Breast epithelium (tissue), 4 donors: ENCODE measurements at places on chromosomes 4 and X.

DNA sequence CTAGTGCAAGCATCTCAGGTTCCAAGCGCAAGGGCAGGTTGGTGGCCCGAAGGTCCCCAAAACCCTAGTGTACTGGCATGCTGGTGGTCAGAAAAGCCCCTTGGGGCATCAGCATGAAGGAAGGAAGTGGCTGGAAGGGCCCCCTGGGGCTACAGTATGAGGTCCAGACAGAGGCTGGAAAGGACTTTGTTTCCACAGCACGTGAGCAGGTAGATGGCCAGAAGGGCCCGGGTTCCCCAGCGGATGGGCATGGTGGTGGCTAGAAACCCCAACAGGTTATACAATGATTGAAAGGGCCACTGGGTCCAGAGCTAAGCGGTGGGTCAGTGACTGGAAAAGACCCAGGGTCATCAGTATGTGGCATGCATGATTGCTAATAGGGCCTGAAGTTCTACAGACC lies 34.7 kb upstream of the DCAF8L1 start:
- H3K4me3 ChIP-seq = no peak overlapping the region
- no peaks in the 10 kb centered on the region for H3K4me1 ChIP-seq
- no peak overlapping the region for H3K27ac ChIP-seq

- H3K4me1 ChIP-seq = no peaks in the 10 kb centered on the region
- no peaks in the 10 kb centered on the region for H3K27me3 ChIP-seq
- H3K36me3 ChIP-seq = no peaks in the 10 kb centered on the region
Observed at GRCh38 chr4:78613522-78614321, 62.2 kb downstream of the ANXA3 start.

- H3K36me3 ChIP-seq = no peaks in the 10 kb centered on the region
- H3K4me3 ChIP-seq = no peak overlapping the region
- H3K4me1 ChIP-seq = no peaks in the 10 kb centered on the region
- no peak for DNase-seq
- H3K27ac ChIP-seq = no peak overlapping the region
- no peaks in the 10 kb centered on the region for H3K27me3 ChIP-seq
Observed at GRCh38 chr4:112118742-112119352, 26.4 kb upstream of the FAM241A start.

- H3K27me3 ChIP-seq = peaks cover 78% of the 10 kb centered on the region
- H3K36me3 ChIP-seq = no peaks in the 10 kb centered on the region
- H3K4me1 ChIP-seq = no peaks in the 10 kb centered on the region
- H3K27ac ChIP-seq = no peak overlapping the region
- no peak overlapping the region for H3K4me3 ChIP-seq
- no peak for DNase-seq
Observed at GRCh38 chrX:153624196-153625091, 22.6 kb upstream of the DUSP9 start.

DNA sequence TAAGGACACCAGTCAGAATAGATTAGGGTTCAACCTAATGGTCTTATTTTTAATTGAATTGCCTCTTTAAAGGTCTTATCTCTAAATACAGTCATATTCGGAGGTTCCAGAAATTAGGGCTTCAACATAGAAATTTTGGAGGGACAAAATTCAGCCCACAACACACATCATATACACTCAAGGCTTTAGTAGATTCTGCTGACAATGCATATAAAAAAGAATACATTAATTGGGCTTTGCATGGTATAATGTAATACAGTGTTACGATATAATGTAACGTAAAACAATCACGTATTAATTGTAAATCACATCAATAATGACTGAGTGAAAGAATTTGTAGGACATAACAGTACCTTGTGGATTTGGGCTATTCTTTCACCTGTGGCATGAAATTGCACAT lies 787.8 kb downstream of the STIM2 start:
- H3K36me3 ChIP-seq = no peaks in the 10 kb centered on the region
- no peaks in the 10 kb centered on the region for H3K27me3 ChIP-seq

DNA sequence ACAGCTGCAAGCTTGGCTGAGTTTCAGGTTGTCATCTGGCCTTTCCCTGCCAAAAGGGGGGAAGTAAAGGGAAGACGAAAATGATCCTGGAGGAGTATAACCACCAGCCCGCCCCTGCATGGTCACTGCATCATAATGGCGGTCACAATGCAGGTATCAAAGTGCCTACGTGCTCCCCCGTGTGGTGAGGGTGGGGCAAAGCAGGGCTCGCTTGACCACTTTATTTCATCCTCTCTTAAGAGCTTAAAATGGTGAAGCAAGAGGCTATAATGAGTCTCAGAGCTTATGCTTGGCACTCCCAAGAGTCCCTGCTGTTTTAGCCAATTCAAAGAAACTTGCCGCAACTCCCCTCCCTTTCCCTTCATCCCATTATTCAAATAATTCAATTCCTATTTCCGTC lies 105.6 kb downstream of the APOOL start:
- no peaks in the 10 kb centered on the region for H3K36me3 ChIP-seq
- H3K27ac ChIP-seq = no peak overlapping the region
- H3K4me1 ChIP-seq = no peaks in the 10 kb centered on the region
- H3K27me3 ChIP-seq = no peaks in the 10 kb centered on the region
- no peak for DNase-seq

- no peaks in the 10 kb centered on the region for H3K36me3 ChIP-seq
- DNase-seq = no peak
- no peaks in the 10 kb centered on the region for H3K27me3 ChIP-seq
- H3K4me3 ChIP-seq = no peak overlapping the region
- H3K4me1 ChIP-seq = no peaks in the 10 kb centered on the region
- H3K27ac ChIP-seq = no peak overlapping the region
Observed at GRCh38 chr4:30833206-30833605, 113.0 kb downstream of the PCDH7 start.

GRCh38 chrX:41100200-41100599 lies 15.0 kb downstream of the USP9X start:
- H3K27me3 ChIP-seq = no peaks in the 10 kb centered on the region
- H3K36me3 ChIP-seq = no peaks in the 10 kb centered on the region
- no peak overlapping the region for H3K27ac ChIP-seq

GRCh38 chr4:14110407-14110806 lies 482.9 kb upstream of the BOD1L1 start:
- no peak overlapping the region for H3K27ac ChIP-seq
- H3K36me3 ChIP-seq = no peaks in the 10 kb centered on the region
- no peak overlapping the region for H3K4me3 ChIP-seq

DNA sequence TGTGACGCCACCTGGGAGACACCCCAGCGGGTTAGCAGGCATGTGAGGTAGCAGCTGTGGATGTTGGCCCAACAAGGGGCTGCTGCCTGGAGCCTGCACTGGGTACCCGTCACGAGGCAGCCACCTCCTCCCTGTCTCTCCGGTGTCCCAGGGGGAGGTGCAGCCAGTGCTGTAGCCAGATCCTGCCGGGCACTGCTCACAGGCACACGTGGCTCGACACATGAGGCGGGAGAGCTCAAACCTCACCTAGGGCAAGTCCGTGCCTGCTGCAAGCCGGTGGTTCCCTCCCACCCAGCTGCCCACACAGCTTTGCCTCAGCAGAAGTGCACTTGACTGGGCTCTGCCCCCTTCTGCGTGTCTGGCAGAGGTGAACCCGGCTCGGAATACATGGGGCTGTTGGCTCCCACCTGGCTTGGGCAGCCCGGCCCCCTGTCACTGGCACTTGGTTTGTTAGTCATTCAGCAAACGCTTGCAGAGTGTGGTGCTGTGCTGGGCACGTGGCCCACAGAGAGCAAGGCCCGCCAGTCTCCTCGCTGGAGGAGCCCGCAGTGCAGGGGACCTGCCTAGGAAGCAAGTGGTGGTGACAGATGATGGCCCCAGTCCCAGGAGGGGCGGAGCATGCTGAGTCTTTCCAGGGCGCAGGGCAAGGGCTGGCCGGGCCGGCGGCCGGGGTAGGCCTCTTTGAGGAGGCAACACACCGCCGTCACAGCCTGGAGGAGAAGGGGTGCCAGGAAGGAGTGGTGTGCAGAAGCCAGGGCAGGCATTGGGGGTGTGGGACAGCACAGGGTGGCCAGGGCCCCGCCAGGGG lies 10.1 kb upstream of the SH3TC1 start:
- peak overlapping the region; percentile 85 for H3K27ac ChIP-seq
- peaks cover 5% of the 10 kb centered on the region for H3K4me1 ChIP-seq
- H3K36me3 ChIP-seq = no peaks in the 10 kb centered on the region
- DNase-seq = no peak
- no peak overlapping the region for H3K4me3 ChIP-seq

- DNase-seq = no peak
- no peaks in the 10 kb centered on the region for H3K27me3 ChIP-seq
- no peaks in the 10 kb centered on the region for H3K36me3 ChIP-seq
- H3K4me1 ChIP-seq = no peaks in the 10 kb centered on the region
- no peak overlapping the region for H3K27ac ChIP-seq
Observed at GRCh38 chr4:59597536-59598329, 1602.4 kb upstream of the ADGRL3 start.

- H3K4me3 ChIP-seq = no peak overlapping the region
- H3K27ac ChIP-seq = no peak overlapping the region
- no peaks in the 10 kb centered on the region for H3K4me1 ChIP-seq
- H3K27me3 ChIP-seq = no peaks in the 10 kb centered on the region
- peaks cover 12% of the 10 kb centered on the region for H3K36me3 ChIP-seq
Observed at GRCh38 chrX:1419545-1420355, 27.8 kb upstream of the SLC25A6 start.

GRCh38 chr4:60345392-60345791 lies 854.7 kb upstream of the ADGRL3 start:
- no peak for DNase-seq
- no peak overlapping the region for H3K27ac ChIP-seq
- H3K4me3 ChIP-seq = no peak overlapping the region
- H3K27me3 ChIP-seq = no peaks in the 10 kb centered on the region
- no peaks in the 10 kb centered on the region for H3K4me1 ChIP-seq

DNA sequence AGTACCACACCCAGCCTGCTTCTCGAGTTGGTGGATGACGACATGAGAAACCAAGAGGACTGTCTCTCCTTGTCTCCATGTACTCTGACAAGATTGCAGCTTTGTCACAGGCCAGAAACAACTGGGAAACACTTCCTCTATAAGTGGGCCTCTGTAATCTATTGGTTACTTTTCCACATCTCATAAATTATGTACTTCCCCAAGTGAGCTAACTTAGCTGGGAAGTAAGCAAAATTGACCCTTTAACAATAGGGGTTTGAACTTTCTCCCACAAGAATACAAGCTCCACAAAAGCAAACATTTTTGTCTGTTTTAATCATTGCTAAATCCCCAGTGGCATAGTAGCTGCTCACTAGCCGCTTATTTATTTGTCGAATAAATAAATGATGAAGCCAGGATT lies 14.1 kb upstream of the USO1 start:
- H3K4me1 ChIP-seq = no peaks in the 10 kb centered on the region
- H3K27ac ChIP-seq = no peak overlapping the region
- H3K4me3 ChIP-seq = no peak overlapping the region
- H3K27me3 ChIP-seq = no peaks in the 10 kb centered on the region
- no peak for DNase-seq

DNA sequence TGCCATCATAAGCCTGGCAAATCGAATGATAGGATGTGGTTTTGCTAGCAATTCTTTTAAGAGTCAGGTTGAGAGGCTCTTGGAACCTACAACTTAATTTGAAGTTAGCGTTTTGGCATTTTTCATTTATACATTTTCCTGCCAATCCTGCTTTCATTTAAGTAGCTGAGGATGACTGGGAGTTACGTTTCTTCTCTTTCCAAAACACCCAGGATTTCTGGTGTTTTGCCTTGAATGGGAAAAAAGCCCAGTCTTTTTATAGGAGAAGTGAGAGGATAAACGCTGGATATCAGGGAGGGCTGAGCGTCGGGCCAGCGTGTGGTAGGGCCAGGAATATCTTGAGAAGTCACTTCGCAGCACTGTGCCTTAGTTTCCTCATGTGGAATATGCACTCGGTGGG lies 174.2 kb upstream of the HAND2 start:
- H3K4me3 ChIP-seq = no peak overlapping the region
- no peak for DNase-seq
- H3K36me3 ChIP-seq = no peaks in the 10 kb centered on the region
- no peak overlapping the region for H3K27ac ChIP-seq
- H3K27me3 ChIP-seq = no peaks in the 10 kb centered on the region

GRCh38 chrX:74902806-74903205 lies 22.4 kb downstream of the NEXMIF start:
- H3K27ac ChIP-seq = no peak overlapping the region
- H3K27me3 ChIP-seq = no peaks in the 10 kb centered on the region
- H3K36me3 ChIP-seq = no peaks in the 10 kb centered on the region
- no peaks in the 10 kb centered on the region for H3K4me1 ChIP-seq
- H3K4me3 ChIP-seq = no peak overlapping the region

DNA sequence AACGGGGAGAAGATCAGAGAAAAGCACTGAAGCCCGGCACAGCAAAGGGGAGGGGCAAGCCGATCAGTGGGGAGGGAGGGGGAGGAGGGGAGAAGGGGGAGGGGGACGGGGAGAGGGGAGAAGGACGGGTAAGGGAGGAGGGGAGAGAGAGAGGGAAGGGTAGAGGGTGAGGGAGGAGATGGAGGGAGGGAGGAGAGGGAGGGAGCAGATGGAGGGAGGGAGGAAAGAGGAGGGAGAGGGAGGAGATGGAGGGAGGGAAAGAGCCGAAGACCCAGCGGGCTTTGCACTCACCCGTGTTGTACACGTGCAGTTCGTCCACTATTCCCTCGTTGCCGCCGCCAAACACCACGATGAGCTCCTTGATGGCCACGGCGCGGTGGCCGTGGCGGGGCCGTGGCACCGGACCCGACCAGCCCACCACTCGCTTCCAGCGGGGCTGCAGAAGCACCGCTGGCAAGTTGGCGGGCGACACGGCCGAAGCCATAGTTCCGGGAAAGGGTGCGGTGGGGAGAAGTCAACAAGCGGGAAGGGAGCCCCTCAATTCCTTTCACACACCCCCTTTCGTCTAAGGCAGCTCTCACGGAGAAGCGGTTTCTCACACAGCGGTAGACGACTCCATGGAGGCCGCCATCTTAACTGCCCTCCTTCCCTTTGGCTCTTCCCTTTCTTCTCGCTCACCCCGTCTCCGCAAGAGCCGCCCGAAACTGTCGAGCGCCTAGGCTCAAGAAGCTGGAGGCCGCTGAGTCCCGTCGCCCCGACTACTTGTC lies 1.1 kb downstream of the HCFC1 start:
- H3K4me1 ChIP-seq = peaks cover 15% of the 10 kb centered on the region
- peaks cover 22% of the 10 kb centered on the region for H3K27me3 ChIP-seq
- H3K4me3 ChIP-seq = peak overlapping the region; percentile 73
- peak overlapping the region; percentile 100 for H3K27ac ChIP-seq

DNA sequence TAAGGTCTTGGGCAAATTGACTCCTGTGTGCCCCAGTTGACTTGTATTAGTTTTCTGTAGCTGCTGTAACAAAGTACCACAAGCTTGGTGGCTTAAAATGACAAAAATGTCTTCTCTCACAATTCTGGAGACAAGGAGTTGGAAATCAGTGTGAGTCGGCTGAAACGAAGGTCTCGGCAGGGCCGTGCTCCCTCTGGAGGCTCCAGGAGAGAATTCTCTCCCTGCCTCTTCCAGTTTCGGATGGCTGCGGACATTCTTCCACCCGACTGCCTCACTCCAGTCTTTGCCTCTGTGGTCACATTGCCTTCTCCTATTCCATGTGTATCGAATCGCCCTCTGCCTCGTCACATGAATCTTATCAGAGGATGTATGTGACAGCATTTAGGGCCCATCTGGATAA lies 66.0 kb upstream of the PHOX2B start:
- H3K27ac ChIP-seq = no peak overlapping the region
- peaks cover 12% of the 10 kb centered on the region for H3K27me3 ChIP-seq
- H3K4me3 ChIP-seq = no peak overlapping the region
- H3K36me3 ChIP-seq = no peaks in the 10 kb centered on the region
- no peaks in the 10 kb centered on the region for H3K4me1 ChIP-seq
